Activated CD4-positive, alpha-beta memory T cell treated with anti-CD3 and anti-CD28 coated beads for 36 hours (primary cell): ENCODE measurements at places on chromosomes 4 and X. TPM values are rescaled to one million over a fixed set of nuclear protein-coding genes. Genes with fewer than 3 reads are reported as not detected.

JAKMIP1 gene
- 17.7 TPM for total RNA-seq

GLRA3 gene
- not detected for total RNA-seq

DIPK2B gene
- not detected for total RNA-seq

PACRGL gene
- 9.8 TPM for total RNA-seq

TMEM271 gene
- not detected for total RNA-seq
